ENCODE measurements at places on chromosomes 3 and 15. TPM values are rescaled to one million over a fixed set of nuclear protein-coding genes. Genes with fewer than 3 reads are reported as not detected.

DNA sequence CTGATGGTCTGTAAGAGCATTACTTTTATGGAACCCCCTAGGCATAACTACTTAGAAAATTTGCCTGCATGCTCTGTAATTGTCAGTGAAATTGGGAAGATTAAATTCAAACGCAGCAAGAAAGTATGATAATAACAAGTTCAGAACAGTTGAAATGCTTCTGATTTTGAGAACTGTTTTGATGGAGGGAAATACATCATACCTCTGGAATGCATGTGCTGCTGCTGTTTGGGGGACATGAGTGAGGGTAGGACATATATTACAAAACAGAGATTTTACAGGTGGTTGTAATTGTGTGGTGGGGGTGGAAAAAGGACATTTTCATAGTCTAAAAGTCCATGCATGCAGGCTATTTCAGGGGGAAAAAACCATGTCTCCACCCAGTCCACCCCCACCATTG lies 135.0 kb upstream of the DPH6 start:
- no peak overlapping the region for H3K4me3 ChIP-seq
- H3K27ac ChIP-seq, result no peak overlapping the region
- peaks cover 2% of the 10 kb centered on the region for H3K27me3 ChIP-seq
- no peaks in the 10 kb centered on the region for H3K4me1 ChIP-seq
- no peaks in the 10 kb centered on the region for H3K36me3 ChIP-seq

Gene VIPR1
- total RNA-seq, result 5.9 TPM

DNA sequence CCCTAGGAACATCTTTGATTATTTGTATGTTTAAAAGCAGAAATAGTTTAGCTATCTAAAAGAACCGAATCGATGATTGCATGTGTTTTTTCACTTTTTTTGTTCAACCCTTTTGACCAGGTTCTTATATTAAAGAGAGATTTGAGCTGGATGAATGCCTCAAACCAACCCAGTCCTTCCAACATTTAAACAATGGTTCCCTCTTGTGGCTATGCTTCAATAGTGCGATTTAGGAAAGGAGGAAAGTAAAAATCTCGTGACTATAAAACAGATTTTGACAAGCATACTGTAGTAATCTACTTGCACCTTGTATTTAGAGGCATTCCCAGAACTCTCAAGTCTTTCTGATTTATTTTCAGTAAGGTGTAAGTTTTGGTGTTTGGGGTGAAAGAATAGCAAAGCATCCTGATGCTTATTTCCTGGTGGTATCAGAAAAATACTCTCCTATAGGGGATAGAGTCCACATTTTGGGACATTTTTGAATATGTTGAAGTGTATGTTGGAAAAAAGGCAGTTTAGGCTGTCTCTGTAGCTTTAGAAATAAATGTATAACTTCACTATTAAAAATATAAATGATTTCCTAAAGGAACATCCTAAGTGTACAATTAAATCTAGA lies 159.6 kb upstream of the KCNH8 start:
- H3K27me3 ChIP-seq, result peaks cover 25% of the 10 kb centered on the region
- H3K36me3 ChIP-seq, result no peaks in the 10 kb centered on the region
- peaks cover 15% of the 10 kb centered on the region for H3K4me1 ChIP-seq
- no peak for DNase-seq
- no peak overlapping the region for H3K27ac ChIP-seq

Gene SNTN
- not detected for total RNA-seq

All from activated CD4-positive, alpha-beta memory T cell treated with anti-CD3 and anti-CD28 coated beads for 36 hours (primary cell).